ENCODE measurements at places on chromosomes 4 and X.

DNA sequence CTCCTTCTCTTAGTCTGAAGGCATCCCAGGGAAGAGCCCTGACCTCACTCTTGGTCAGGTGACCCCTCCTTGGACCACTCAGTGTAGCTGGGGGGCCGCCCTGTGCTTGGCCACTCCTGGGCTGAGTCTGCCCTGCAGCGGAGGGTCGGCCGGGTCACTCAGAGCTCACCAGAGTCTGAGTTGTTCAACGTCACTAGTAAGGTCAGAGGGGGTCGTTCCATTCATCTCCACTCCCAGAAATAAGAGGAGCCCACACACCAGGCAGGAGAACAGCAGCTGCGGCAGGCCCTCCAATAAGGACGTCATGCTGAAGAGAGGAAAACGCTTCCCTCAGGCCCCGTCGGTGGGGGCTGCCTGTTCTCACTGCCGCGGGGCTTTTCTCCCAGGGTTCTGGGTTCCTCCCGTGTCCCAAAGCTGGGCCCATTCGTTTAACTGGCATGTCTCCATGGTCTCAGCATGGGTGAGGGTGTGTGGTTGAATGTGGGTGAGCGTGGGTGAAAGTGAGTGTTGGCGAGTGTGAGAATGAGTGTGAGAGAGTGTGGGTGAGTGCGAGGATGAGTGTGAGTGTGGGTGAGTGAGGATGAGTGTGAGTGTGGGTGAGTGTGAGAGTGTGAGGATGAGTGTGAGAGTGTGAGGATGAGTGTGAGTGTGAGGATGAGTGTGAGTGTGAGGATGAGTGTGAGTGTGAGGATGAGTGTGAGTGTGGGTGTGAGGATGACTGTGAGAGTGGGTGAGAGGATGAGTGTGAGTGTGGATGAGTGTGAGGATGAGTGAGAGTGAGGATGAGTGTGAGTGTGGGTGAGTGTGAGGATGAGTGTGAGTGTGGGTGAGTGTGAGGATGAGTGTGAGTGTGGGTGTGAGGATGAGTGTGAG is 47.7 kb downstream of the ING2 start:
- no peak for DNase-seq

DNA sequence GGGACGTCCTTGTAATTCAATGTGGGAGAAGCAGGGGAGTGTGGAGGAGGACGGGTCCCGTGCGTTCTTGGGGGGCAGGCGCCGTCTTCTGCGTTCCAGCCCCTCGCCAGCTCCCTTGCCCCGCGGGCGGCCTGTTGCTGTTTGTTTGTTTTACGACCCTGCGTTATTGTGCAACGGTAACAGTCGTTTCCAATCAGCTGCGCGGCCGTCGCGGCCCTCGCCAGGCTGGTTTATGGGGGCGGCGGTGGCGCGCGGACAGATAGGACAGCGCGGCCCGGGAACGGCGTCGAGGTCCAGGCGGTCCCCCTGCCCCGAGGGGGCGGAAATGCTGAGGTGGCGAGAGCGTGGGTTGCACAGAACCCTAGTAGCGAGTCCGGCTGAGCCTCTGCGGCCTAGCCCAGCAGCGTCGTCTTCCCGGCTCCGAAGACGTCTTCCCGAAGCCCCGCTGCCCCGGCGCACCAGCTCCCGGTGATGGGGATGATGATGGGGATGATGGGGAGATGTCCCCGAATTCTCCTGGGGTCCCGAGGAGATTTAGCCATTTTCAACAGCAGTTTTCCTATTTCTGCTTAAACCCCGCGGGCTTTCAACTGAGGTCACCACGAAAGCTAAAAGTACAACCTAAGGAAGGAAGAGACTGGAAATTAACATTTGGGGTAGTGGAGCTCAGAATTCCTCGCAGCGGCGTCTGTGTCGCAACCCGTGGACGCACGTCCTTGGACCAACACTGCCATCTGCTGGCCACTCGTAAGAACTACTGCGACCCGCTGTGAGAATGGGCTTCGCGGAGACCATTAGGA is 4.8 kb downstream of the PDGFRA start:
- DNase-seq = peak; percentile 81

GRCh38 chrX:118948270-118948669 is 26.1 kb upstream of the LONRF3 start:
- no peak for DNase-seq

DNA sequence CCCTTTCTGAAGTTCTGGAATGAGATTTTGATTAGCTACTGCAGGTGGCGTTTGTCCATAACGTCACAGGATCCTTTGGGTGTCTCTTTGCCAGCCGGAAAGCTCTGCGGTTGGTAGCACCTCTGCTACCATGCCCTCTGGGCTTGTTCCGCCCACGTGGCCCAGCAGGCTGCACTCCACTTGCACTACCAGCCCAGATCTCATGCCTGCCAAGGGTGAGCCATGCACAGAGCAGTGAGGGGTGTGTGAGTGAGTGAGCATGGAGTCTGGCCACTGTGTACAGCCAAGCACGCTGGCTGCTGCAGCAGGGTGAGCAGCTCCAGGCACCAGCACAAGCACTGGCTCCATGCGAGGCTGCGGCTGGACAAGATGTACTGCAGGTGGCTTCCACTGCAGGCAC is 6.6 kb upstream of the HNRNPD start:
- peak; percentile 97 for DNase-seq

DNA sequence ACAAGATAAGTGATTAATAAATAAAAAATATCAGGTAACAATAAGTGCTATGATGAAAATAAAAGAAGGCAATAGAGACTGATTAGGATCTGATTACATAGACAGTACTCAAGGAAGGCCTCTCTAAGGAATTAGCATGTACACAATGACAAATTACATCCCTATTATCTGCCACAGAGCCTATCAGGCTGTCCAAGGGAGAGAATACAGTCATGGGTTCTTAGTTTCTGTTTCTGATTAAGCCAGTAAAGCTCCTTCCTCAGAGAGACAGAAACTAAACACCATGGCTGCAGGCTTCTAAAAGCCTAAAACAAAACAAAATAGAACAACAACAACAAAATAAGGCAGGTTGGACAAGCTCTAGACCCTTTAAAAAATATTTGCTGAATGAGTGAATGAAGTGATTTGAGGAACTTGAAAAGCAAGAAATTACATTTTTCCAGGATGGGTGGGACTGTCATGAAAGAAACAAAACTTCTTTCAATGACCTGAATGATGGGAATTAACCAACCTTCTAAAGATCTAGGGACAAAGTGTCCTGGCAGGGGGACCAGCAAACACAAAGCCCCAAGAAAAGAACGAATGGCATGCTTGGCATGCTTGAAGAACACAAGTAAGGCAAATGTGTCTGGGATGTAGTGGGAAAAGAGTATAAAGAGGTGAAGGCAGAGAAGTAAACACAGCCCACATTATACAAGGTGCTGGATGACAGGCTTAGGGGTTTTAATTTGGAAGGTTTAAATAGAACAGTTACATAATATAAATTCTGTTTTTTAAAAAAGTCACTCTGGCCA is 44.1 kb downstream of the NAA11 start:
- no peak for DNase-seq

All from MCF 10A (cell line).